ENCODE measurements at places on chromosomes 11 and 22.
A peak's percentile ranks its signal among the peaks of the same experiment; 100 is the strongest.

GRCh38 chr11:1361882-1362281 is 27.9 kb upstream of the BRSK2 start:
- no peak for DNase-seq

GRCh38 chr11:74009675-74010305 is 905 bp upstream of the UCP3 start:
- no peak for DNase-seq

DNA sequence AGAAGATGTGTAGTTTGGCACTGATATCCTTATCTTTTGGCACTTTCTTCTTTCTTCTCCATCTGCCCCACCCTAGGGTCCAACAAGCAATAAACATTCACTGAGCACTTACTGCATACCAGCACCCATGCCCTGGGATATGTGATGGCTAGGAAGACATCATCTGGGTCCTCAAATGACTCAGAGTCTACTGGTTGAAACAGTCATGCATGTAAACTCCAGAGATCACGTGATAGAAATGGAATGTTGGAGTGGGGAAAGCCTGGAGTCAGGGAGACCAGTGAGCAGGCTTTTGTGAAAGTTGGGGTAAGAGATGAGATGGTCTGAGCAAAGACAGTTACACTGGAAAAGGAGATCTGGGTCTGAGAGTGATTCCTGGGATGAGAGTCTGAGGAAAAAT is 724.9 kb upstream of the TENM4 start:
- DNase-seq, result no peak

DNA sequence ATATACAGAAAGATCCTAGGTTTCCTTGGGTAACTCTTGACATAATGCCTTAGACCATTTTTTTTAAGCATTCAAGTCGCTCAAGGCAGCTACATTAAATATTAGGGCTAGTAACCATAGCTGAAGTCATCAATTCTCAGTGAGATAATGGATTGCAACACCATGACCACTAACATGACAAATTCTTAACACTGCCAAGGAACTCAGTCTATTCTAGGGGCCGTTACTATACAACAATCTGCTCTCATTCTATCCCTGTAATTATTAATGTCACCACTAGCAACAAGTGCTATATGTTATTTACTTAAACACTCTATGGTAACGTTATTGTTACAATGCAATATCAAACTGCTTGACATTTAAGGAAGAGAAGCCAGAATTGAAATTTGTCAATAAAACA is 3.2 kb upstream of the STK33 start:
- DNase-seq, result no peak

DNA sequence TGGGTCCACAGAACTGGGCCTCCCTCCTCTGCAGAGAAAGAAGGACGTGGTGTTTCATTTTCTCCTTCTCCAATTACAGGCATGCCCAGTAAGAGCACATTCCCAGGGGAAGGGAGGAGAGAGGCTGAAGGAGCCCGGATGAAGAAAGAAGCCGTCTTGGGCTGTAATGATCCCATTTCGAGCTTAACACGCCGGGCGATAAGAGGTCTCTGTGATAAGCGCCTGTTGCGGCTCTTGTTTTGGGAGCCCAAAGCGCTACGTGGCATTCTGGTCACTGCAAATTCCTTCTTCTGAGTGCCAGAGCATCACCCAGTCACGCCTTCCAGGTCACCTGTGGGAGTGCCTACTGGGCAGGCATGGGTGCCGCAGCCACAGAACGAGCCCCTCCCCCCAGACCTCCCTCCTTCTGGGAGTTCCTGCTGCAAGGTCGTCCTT is 57.5 kb downstream of the ANO1 start:
- DNase-seq, result no peak

DNA sequence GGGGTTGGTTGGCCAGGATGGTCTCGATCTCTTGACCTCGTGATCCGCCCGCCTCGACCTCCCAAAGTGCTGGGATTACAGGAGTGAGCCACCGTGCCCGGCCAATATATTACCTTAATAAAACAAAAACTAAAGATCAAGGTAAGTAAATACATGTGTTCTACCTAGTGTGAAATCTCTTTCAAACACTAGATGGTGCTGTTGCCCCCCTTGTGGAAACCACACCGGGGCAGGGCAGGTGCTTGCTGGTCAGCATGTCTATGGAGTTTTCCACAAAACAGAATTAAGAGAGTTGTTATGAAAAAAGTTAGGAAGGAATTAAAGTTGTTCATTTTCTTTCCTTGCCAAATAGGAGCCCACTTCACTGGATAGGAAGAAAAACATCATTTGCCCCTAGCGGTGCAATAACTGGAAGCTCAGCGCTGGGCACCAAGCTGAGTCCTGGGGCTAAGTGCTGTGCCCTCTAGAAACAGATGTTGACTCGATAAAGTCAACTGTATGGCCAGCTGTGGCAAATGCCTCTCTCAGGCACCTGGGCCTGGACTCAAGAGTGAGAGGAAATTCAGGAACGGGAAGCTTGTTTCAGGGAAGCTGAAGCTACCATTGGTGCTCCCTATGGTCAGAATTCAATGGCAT is 6.3 kb upstream of the KCNJ5 start:
- no peak for DNase-seq

- no peak for DNase-seq
Observed at GRCh38 chr11:103051981-103052380, 40.0 kb downstream of the DCUN1D5 start.

DNA sequence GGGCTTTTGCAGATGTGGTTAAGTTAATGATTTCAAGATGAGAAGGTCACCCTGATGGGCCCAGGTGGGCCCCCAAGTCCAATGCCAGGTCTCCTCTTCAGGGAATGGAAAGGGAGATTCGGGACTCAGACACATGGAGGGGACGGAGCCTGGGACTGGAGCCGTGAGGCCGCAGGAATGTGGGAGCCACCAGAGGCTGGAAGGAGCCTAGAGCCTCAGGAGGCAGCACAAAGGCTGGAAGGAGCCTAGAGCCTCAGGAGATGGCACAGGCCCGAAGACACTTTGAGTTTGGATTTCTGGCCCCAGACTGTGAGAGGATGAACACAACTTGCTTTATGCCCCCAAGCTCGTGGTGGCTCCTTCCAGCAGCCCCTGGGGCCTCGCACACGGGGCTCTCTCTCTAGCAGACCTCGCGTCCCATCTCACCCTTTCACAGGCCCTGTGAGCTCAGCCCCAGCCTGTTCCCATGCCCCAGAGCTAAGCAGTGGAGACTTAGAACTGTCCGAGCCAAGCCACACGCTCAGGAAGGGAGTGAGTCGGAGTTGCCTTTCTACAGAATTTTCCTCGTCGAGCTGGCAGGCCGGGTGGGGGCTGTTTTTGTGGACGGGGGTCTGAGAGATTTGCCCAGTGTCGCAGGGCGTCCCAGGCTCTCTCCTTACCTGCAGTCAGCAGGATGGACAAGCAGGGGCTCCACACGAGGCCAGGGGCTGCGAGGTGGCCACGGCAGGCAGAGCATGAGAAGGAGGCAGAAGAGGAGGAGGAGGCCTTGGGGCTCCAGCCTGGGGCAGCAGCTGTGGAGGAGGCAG is 937.6 kb downstream of the BRD1 start:
- no peak for DNase-seq

GRCh38 chr11:61267437-61267841 is 26.5 kb downstream of the PGA5 start:
- no peak for DNase-seq

GRCh38 chr11:35029979-35030682 is 108.8 kb upstream of the CD44 start:
- DNase-seq, result no peak

- DNase-seq, result no peak
Observed at GRCh38 chr11:17405232-17406005, 17.0 kb upstream of the KCNJ11 start.

DNA sequence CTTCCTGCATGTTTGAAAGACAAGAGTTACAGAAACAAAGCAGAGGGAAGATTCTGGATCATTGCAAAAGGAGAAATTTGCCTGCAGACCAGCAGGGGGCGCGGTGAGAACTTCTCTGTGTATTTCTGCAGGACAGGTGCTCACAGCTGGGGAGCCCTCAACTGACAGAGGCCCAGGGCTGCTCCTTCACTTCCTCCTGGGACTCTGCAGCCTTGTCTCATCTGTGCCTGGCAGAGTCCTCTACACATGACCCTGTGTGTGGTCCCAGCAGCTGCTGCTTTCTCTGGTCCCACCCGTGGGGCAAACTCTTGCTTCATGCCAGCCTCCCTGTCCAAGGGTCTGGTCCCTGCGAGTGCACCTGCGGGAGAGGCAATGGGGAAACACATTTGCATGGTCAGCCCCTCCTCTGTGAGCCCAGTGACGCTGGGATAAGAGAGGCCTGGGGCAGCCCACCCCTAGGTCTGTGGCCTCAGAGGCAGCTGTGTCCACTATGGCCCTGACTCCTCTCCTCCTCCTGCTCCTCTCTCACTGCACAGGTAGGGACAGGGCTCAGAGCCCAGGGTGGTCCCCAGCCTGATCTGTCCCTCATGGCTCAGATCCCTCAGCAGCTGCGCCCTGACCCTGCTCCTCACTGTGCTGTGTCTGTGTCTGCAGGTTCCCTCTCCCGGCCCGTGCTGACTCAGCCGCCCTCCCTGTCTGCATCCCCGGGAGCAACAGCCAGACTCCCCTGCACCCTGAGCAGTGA is 43.2 kb upstream of the VPREB1 start:
- no peak for DNase-seq

- DNase-seq, result no peak
Observed at GRCh38 chr22:27179161-27179560, 521.8 kb downstream of the MIAT start.

DNA sequence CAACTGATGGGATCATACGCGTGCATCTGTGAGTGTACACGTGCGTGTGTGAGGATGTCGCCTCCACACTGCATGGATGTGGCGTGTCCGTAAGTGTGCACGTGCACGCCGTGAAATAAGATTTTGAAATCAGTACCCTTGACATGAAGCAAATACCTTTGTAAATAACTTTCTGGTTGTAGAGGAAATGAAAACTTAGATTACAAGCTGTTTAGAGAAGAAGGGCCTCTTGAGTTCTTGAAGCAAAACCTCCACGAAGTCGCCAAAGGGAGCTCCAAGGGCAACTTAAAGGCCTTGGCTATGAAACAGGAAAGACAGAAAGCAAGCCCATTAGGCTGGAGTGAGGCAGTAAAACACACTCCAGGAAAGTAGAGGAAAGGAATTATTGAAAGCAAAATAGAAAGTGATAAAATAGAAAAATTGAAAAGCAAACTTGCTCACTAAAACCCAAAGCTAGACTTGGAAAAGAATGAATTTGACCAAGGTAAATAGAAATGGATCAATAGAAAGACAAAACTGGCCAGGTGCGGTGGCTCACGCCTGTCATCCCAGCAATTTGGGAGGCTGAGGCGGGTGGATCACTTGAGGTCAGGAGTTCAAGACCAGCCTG is 29.7 kb upstream of the TOLLIP start:
- no peak for DNase-seq

GRCh38 chr11:65207918-65208784 is 26.4 kb downstream of the CAPN1 start:
- DNase-seq, result no peak

GRCh38 chr11:35623621-35624168 is 5.4 kb downstream of the FJX1 start:
- DNase-seq, result no peak

DNA sequence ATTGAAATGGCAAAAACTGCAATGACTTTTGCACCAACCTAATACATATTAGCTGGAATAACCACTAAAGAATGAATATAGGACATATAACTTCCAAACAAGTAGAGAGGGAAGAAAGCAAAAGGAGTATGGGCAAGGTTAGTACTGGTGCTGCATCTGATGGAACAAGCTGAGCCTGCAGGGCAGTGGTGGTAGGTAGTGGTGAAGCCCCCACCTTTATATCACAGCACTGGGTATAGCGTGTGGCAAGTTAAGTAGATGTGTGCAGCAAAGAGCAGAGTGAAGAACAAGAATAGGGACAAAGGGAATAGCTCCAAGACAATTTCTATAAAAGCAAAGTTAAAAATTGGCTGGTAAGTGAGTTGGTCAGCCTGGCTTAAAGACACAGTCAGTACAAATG is 62.3 kb downstream of the CTNND1 start:
- no peak for DNase-seq

- DNase-seq, result peak; percentile 43
Observed at GRCh38 chr11:47415949-47416472, 7.6 kb downstream of the SLC39A13 start.

- DNase-seq, result no peak
Observed at GRCh38 chr22:23176645-23177027, 3.7 kb upstream of the BCR start.

DNA sequence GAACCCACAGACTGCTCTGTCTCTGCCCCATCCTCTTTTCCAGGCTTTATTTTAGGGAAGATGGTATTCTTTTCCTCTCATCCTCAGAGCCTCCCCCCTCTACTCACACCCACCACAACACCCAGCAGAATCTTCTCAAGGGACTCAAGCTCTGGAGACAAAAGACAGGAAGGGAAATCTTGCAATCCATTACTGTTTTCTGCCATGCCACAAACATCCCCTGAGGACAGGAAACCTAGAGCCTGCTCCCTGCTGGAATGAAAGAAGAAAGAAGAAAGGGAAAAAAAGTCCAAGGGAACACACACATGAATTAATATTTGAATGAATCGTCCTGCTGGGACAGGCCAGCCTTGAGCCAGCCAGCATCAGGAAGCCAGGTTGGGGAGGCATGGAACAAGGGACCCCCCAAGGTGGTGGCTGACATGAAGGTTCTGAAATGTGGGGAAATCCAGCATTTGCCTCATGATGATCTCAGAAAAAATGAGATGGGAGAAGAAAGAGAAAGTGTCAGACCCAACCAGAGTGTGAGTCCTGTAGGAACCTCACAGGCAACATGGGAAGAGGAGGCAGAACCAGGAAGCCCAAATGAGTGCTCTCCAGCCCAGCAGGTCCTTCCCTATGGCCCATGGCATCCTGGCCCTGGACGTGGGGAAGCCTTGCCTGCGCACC is 34.0 kb downstream of the SLCO2B1 start:
- DNase-seq, result no peak

DNA sequence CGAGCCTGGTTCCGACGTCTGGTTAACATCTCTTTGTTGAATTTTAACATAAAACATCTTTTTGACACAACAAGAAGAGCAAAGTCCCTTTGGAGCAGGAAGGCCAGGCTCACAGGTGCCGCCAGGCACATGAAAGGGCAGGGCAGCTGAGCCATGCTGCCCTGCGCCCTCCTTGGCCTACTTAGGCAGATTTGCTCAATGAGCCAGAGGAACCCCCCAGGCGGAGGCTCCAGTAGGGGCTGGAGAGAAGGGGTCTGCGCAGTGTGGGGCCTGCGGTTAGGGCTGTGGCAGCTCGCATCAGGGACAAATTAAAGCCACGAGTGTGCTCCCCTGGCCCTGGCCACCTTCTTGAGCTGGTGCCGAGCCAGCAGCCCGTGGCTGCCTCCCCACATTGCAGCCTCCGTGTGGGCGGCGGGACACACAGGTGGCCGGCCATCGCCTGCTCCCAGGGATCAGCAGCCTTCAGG is 9.9 kb upstream of the SLC22A12 start:
- no peak for DNase-seq
